Activated CD4-positive, alpha-beta T cell treated with anti-CD3 and anti-CD28 coated beads, Interleukin-2, amount 50 U/mL, for 16 hours (primary cell): ENCODE measurements at places on chromosomes 2 and 18.

DNA sequence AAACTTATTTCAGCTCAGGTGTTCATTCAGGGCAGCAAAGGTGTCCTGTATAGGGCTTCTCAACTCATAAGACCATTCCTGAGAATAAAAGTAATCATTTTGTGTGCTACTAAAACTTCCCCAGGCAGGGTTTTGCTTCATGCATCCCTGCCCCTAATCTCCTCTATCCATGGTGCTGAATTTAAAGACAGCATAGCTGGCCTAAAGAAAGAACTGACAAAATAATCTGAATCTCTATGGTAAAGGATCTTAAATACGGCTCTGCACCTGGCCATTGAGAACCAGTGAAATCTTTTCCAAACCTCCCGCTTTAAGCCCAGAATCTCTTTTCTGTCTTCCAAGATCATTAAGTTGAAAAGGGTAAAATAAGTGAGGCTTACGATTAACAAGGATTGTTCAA, 292.1 kb upstream of the KLHL29 start:
- peak; percentile 1 for DNase-seq

- no peak for DNase-seq
Measured at GRCh38 chr2:200899482-200899881, 10.3 kb downstream of the NIF3L1 start.

DNA sequence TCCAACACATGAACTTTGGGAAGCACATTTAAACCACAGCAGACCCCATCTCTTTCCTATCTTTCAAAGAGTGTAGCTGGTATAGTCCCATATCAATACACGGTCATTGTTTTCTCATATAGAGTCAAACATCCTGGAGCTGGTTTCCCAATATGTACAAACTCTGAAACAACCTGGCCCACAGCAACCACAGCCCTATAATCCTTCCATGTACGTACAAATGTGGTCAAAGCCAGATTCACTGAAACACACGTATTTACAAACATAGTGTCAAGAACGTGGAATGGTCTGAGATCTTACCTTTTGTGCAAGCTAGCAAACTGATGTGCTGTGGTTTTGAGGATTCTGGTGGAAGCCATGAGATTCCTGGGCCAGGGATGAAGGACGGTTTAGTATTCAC, 97.3 kb downstream of the HS1BP3 start:
- DNase-seq: no peak

GRCh38 chr18:6781796-6782195, 52.3 kb downstream of the ARHGAP28 start:
- DNase-seq: no peak

- peak; percentile 86 for DNase-seq
Measured at GRCh38 chr2:73284296-73285158, at the start of gene FBXO41. Gene FBXO41 (minus strand): TSS chr2:73284478. CDS start chr2:73269630, 14,848 bp downstream.

GRCh38 chr2:238381341-238382115, 45.2 kb upstream of the ASB1 start:
- DNase-seq: no peak

DNA sequence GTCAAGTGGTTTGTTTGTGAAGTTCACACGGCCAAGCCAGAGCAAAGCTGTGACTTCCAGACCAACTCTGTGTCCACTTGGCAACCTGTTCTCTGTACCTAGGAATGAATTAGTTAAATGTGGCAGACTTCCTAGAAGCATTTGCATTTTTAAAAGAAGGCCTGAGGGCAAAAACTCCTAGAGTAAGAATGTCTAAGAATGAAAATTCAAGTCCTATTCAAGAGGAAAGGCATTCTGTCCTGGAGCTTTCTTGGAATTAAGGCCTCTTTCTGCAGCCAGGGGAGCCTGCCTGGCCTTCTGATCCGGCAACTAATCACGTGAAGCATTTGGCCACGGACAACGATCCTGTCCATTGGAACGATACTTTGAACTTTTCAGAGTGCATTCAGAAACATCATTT, 155.0 kb downstream of the SETBP1 start:
- DNase-seq: no peak

DNA sequence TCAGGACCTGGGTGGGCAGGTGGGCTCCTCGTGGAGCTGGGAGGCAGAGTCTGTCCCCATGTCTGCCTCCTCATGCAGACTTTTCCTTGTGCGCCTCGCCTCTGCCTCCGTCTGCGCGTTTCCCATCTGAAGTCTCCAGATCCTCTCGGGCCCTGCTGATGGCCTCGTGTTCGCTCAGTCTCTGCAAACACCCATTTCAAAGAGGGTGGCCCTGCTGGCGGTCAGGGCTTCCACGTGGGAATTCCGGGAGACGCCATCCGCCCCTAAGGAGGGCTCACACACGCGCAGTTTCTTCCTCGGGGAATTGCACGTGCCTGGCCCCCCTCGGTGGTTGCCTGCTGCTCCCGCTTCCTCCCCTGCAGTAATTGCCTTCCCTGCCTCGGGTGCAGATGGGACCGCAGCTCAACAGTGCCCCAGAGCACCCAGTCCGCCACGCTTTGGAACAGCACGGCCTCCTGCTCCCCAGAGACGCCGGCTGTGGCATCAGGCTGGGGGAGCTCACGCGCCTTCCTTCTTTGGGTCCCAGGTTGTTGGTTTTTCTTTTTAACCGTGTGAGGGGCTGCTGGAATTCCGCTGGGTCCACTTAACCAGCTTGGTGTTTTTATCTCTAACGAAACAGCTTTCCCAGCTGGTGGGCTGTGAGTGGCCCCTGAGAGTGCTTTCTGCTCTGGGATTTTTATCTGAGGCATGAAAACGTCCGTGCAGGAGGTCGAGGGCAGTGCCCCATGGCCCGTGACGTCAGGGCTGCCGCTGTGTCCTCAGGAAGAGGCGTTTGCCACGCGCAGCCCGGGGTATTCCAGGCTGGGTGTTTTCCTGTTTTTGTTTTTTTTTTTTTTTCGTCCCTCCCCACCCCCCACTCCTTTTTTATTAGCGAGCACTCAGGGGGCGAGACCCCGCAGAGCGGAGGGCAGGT, 16.1 kb downstream of the NFATC1 start:
- DNase-seq: no peak

DNA sequence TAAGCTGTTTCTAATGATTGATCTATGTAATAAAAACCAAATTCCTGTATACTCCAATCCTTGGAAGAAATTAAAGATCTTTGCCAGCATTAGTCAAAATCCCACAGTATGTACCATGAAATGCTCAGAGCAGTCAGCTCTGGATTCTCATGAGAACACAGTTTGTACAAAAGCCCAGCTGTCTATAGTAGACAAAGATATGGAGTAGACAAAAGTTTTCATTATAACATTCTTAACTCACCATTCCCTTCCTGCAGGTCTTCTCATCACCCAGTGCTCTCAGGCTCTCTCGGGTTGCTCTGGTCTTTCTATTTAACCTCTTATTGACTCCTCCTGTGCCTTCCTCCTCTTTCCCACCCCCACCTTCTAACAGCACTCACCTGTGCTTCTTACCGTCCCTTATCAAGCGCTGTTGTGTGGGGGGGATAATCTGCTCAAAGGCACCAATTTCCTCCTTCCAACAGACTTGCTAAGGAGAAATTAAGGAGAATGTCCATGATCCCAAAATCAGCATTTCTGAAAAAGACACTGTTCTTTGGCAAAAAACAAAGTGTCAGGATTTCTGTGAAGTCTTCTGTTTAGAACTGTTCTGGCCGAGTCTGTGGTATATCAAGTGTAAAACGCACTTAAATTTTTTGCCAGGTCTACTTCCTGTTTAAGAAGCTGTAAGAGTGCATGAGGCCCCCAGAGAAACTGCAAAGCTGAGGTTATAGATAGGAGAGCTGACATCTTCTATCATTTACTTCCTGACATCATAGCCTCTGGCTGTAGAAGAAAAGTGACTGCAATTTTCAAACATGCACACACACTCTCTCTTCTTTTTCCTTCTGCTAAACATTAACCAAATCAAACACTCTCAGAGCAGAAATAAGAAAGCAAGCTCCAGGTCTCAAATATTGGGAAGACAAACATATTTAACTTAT, 144.1 kb downstream of the EVA1A start:
- no peak for DNase-seq
